ENCODE measurements at places on chromosomes 2 and 18.

DNA sequence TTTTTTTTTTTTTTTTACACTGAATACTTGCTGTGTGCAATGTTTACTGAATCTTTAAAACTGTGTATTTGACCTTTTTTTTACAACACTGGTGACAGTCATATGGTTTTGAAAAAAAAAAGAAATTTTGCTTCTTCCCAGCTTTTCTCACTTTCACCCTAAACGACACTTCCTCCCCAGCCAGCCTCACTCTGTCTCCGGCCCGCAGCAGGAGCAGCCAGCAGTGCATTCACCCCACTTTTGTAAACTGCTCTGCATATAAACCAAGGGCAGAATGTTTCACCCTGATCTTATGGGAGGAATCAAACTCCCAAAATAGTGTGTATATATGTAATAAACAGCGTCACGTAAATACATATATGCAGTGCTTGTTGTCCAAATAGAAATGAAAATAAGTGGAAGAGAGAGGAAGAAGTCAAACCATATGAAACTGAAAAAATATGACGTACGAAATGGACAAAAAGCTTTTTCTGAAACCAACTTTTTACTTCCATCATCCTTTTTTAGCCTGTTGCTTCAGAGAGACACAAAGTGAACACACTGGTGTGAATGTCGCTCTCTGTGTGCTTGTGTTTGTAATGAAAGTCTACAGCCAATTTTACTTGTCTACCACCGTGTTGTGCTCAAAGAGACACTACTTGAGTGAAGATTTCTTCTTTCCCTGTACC lies 54.2 kb downstream of the ZCCHC2 start:
- no peak for DNase-seq

- DNase-seq = no peak
These were observed 92.5 kb downstream of the BARD1 start for GRCh38 chr2:214716811-214717560.

GRCh38 chr2:33287507-33288005 lies 188.9 kb upstream of the RASGRP3 start:
- DNase-seq = no peak

- DNase-seq = peak; percentile 4
These were observed 166.4 kb downstream of the PDE11A start for GRCh38 chr2:177906041-177906718.

GRCh38 chr18:59395226-59396175 lies 36.4 kb upstream of the LMAN1 start:
- DNase-seq = no peak

DNA sequence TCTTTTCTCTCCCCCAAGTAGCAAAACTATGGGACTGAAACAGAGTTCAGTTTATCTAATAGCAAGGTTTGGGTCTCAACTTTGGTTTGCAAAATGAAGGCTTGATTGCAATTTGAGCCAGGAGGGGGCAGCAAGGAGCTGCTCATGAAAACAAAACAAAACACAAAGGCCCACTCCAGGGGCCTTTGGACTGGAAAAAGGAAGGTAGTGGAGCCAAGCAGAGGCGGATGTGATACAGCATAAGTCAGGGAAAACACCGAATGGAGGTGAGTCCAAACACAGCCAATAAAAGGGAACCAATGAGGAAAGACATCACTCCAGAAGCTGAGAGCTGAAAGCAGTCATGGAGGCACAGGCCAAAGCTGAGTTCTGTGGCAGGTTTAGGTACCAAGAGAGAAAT lies 799.7 kb upstream of the ACVR2A start:
- DNase-seq = no peak

DNA sequence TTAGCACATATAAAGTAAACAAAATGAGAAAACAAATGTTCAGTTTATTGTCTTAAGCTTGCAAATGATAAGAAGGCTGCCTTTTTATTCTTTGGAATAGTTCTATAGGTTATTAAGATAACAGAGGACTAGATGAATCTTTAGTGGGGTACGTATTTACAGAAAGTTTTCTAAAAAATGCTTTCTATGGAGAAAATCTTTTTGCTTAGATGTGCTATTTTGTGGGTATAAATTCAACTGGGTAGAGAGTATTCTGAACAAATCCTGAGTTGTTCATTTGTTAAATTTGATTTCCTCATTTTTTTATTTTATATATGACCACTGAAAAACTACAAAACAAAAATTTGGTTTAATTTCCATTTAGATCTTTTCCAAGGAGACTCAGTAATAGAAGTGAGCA lies 566.9 kb downstream of the PLCL1 start:
- no peak for DNase-seq

GRCh38 chr2:221276033-221276432 lies 296.1 kb downstream of the EPHA4 start:
- no peak for DNase-seq

DNA sequence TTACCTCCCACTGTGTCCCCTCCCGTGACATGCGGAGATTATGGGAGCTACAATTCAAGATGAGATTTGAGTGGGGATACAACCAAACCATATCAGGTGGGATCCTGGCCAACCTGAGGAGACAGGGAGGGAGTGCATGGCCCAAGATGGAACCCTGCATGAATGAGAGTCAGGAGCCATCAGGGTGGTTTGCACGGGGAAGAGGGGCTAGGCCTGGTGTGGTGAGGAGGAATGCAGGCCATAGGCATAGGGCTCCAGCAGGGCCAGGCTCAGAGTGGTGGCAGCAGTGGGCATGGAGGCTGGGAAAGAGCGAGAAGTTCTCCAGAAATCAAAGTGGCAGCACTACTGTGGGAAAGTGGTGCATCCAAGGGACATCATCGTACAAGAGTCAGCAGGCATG lies 74.0 kb upstream of the BCL2L11 start:
- DNase-seq = no peak
